ENCODE measurements at places on chromosomes 7 and 10.

- DNase-seq = no peak
These were observed 60.5 kb downstream of the GTF2IRD1 start for GRCh38 chr7:74514131-74514591.

DNA sequence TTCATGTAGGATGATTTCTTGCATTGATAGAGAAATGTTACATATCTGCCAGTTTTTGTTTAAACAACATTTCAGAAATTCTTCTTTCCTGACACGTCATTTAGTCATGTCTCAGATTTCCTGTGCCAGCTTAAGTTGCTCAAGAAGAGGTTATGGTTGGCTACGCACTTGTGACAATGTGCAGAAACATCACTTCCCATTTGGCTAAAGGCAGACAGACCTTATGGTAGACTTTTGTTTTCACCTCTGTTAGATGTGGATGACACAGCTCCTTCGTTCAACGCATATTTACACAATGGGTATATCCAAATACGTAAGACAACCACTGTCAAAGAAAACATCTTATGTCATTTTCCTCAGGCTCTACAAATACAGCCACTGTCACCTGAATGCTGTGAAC lies 125.8 kb downstream of the DOCK4 start:
- peak; percentile 38 for DNase-seq

DNA sequence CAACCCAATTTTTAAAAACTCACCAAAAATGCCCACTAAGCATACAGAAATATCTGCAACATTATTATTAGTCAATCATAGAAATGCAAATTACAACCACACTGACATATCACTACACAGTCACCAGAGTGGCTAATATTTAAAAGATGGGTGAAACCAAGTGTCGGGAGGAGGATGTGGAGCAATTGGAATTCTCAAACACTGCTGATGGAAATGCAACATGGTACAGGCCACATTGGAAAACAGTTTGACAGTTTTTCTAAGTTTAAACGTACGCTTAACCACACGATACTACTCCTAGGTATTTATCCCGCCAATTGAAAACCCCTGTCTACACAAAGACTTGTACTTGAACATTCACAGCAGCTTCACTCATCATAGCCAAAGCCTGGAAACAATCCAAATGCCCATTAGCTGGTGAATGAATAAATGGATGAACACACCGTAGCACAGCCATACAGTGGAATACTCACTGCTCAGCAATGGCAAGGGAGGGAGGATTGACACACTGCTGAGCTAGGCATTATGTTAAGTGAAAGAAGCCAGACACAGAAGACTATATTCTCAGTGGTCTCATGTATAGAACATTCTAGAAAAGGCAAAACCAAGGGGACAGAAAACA lies 16.3 kb downstream of the GCK start:
- DNase-seq = no peak

DNA sequence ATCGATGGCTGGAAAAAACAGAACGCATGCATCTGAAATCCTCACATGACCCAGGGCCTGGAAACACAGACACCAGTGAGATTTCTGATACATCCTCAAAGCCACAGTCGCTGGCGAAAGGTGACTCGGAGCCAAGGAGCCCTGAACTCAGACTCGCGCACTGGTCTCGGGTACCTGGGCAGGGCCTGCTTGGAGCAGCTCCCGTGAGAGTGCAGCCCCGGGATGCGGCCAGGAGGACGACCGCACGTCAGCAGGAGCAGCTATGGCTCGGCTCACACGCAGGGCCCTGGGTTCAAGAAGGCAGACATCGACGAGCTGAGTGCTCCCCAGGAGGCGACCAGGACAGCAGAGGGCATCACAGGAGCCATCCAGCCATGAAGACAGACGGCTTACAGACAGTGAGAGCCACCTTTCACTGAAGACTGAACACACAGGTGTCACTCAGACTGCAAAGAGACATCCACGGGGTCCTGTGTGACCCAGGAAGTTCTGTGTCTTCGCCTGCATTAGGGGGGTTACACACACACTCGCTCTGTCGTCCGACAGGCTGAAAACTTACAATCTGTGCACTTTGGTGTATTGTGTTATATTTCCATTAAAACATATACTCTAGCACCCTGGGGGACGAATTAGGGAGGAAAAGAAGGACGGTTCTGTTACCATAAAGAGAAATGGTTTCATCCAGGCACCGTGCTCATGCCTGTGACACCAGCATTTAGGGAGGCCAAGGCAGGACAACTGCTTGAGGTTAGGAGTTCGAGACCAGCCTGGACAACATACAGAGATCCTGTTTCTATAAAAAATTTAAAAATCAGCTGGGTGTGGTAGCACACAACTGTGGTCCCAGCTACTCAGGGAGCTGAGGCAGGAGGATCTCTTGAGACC lies 227.7 kb downstream of the MAD1L1 start:
- DNase-seq = no peak

- DNase-seq = no peak
These were observed 402 bp downstream of the MAFK start for GRCh38 chr7:1530946-1531262.

DNA sequence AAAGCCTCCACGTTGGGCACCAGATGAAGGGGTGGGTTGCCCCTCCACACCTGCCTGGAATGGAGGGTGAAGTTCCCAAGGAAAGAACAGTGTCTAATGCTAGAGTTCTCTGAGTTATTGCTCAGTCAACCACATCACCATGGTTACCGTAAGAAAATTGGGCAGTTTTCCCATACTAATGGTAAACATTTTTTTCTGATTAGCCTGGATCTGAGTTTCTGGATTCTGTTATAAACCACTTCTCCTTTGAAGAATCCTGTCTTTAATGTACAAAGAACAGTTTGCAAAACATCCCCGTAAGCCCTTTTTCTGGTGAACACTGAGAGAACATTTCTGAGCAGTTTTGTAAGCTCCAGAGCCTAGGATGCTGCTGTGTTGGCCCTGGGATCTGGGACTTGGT lies 45.5 kb downstream of the ABCC2 start:
- no peak for DNase-seq

GRCh38 chr7:106485031-106485551 lies 175.9 kb downstream of the CCDC71L start:
- DNase-seq = no peak

DNA sequence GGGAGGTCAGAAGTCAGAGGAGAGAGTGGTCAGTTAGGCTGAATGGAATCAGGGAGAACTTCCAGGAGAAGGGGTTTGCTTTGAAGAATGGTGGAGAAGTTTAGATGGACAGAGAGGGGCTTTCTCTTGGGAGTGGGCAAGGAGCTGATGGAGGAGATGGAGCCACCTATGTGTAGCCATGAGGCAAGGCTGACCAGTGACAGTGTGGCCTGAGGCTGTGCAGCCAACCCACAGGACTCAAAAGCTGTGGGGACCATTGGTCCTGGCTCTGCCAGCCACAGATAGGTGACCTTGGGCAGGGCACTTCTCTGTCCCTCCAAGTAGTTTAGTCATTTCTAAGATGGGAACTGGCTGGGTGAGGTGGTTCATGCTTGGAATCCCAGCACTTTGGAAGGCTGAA lies 18.7 kb downstream of the NEURL1 start:
- no peak for DNase-seq

DNA sequence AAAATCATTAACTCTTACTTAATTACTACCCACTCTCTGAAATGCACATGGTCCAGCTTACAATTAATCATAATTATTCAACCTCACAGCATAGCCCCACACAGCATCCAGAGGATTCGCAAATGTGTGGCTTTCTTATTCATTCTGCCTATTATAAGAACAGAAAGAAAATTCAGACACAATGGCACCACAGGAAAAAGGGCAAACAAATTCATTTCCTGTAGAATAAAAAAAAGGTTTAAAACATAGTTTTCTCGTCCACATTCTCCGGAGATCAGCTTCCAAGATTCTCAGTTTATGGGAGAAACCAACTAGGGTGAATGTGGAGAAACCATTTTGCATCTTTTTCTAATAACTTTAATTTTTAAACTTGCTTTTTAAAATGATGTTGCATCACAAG lies 201.6 kb downstream of the PARD3 start:
- DNase-seq = no peak

- DNase-seq = no peak
These were observed 38.3 kb upstream of the PDCD4 start for GRCh38 chr10:110833234-110833940.

GRCh38 chr10:62461120-62461519 lies 87.0 kb downstream of the ZNF365 start:
- DNase-seq = no peak

DNA sequence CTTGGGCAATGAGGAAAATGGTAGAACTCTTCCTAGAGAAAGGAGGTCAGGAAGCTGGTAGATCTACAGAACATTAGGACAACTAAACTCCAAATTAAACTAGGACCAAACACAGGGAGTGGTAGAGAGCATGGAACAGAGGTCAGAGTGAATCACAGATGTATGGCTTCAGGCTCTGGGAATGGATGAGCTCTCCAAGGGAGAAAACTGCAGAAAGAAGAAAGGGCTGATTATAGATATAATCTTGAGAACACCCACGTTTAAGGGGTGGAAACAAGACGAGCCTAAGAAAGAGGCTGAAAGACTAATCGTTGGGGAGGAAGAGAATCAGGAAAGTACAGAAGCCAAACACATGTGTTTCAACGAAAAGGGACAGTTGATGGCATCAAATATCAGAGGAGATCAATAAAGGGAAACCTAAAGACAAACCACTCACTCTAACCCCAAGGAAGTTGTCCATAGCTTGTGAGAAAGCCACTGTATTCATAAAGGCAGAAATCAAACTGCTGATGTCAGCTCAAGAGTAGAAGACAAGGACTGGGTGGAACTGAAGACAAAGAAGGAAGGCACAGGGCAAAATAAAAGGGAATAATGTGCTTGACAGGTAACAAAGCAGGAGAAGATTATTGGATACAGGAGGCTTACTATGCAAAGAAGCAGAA lies 41.4 kb downstream of the NUDCD3 start:
- no peak for DNase-seq

GRCh38 chr7:128446306-128446705 lies 9.4 kb upstream of the HILPDA start:
- DNase-seq = no peak

DNA sequence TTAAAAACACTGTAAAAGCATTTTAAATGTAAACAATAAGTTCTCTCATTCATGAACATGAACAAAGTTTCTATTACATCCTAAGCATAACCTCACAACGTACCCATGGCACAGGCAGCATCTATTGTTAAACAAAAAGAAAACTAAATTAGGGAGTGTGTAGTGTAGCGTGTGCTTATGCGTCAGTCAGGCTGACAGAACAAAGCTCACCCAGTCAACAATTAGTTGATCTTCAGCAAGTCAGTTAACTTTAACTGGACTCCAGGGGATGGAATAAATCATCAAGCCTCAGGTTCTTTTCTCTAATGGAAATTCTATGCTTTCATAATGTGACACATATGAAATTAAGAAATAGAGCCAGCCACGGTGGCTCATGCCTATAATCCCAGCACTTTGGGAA lies 91.6 kb upstream of the ODAD2 start:
- DNase-seq = no peak

All from hippocampal formation (tissue), 2 donors.